Heart left ventricle (tissue), 16 donors: ENCODE measurements at places on chromosomes 12 and 14. TPM values are rescaled to one million over a fixed set of nuclear protein-coding genes. Genes with fewer than 3 reads are reported as not detected.

DNA sequence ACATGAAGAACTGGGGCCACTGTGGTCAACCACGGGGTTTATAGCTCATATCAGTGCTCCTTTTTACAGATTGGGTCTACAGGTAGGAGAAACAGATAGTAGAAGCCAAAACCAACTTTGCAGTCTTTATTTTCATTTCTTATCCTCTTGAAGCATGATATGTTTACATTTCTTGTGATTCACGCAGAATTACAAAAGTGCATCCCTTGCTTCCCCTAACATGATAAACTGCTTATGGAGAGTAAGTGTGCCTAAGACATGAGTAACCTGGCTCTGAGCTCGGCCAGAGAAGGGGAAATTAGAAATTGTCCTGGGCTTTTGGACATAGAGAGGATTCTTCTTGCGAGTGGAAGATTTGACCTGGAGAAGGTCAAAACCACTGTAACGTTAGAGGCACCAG, 18.4 kb downstream of the PWP1 start:
- DNase-seq: no peak

GRCh38 chr12:13362260-13362841, 165.8 kb downstream of the EMP1 start:
- DNase-seq: peak; percentile 41

DNA sequence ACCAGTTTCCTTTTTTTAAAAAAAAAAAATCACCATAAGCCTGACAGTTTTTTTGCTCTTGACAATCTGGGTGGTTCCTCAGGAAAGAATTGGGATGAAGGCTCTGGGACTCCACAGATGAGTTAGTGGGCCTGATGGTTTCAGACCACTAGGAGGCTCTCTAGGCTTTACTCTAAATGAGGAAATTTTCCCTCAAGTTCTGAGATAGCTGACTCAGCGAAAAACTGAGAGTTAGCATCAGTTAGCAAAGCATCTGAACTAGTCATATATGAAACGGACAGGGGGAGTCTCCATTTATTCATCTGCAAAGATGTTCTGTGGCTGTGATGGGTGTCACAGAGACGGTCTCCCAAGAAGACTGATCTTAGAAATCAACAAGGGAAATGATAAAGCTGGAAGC, 314.3 kb upstream of the OR4E1 start:
- DNase-seq: no peak

DNA sequence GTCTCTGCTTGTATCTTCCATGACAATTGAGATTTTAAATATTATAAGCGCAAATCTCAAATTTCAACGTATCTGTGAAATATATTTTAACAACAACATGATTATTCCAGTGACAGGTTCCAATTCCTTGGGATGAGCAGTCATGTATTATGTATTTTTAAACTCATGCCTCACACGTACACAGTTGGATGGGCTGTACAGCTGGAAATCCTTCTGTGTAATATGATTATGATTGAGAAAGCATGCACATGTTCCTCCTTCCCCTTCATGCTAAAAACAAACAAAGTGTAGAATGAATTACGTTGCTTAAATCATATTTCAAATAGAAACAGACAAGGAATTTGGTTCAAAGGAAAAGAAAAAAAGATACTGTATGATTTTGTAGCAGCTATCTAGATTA, 428.3 kb downstream of the TMTC2 start:
- DNase-seq: no peak

DNA sequence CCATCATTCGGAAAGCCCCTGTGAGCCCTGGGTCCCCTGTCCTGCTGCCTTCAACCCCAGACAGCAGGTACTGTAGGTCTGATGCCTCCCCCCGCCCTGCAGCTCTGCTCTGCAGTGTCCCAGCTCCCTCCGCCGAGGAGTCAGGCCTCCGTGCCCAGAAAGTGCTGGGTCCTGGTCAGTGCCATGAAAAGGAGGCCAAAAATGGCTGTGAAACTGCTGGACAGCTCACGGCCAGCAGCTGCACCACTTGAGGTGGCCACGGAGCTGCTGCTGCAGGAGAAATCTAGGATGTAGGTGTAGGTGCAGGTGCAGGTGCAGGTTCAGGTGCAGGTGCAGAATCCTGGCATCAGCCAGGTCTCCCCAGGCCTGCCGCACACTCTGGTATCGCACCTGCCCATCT, 196.1 kb downstream of the SLC15A4 start:
- DNase-seq: no peak

DNA sequence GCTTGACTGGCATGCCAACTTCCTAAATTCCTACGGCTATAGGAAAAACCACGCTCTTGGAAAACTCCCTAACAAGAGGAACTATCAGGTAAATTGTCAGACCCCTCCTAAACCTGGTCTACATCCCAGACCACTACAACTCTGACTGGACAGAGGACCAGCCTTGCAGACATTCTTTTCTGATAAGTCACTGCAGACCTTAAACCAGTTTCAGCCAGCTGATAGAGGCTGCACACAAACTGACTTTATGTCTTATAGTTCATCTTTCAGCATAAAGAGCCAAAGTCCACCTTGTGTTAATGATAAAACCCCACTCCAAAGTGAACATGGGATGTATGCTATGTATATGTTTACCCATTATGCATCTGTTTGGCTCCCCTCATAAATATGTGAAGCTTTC, 166.6 kb downstream of the KTN1 start:
- no peak for DNase-seq

Gene AKAP6
- polyA plus RNA-seq: 49.3 TPM

Gene KLRF1
- 0.76 TPM for polyA plus RNA-seq

Gene LRIG3
- 2.1 TPM for polyA plus RNA-seq
